Epithelial cell of esophagus (primary cell): ENCODE measurements at places on chromosomes 7 and 10.

GRCh38 chr7:91457208-91457607 lies 193.0 kb downstream of the FZD1 start:
- no peak for DNase-seq

GRCh38 chr7:40374575-40374974 lies 239.8 kb downstream of the SUGCT start:
- DNase-seq, result peak; percentile 77

- no peak for DNase-seq
These were observed 30.8 kb upstream of the ZNF488 start for GRCh38 chr10:47414752-47415519.

- DNase-seq, result no peak
These were observed 3.1 kb upstream of the SLF2 start for GRCh38 chr10:100909501-100910263.
